ENCODE measurements at places on chromosomes 3 and 15.
A peak's percentile ranks its signal among the peaks of the same experiment; 100 is the strongest.

GRCh38 chr3:123759871-123760270, 124.3 kb downstream of the MYLK start:
- no peak for DNase-seq

GRCh38 chr15:78630886-78631633, 9.9 kb downstream of the CHRNB4 start:
- DNase-seq: no peak

GRCh38 chr3:24310887-24311286, 183.8 kb downstream of the THRB start:
- DNase-seq: no peak

- DNase-seq: no peak
Measured at GRCh38 chr3:5891711-5892110, 704.2 kb downstream of the EDEM1 start.

- DNase-seq: peak; percentile 85
Measured at GRCh38 chr3:49856181-49857005, at the start of gene TRAIP. Gene TRAIP, minus strand, starts transcription at chr3:49856564. Its CDS starts 111 bp downstream, at chr3:49856453.

GRCh38 chr3:31817411-31817966, 163.6 kb downstream of the OSBPL10 start:
- no peak for DNase-seq

- DNase-seq: no peak
Measured at GRCh38 chr3:136844724-136845123, 17.3 kb upstream of the NCK1 start.

GRCh38 chr3:10817506-10817905, 1.5 kb downstream of the SLC6A11 start:
- DNase-seq: no peak

All from fibroblast of gingiva (primary cell).